ENCODE measurements at places on chromosomes 5 and 9. TPM values are rescaled to one million over a fixed set of nuclear protein-coding genes. Genes with fewer than 3 reads are reported as not detected.

Gene MLANA
- not detected for total RNA-seq

Gene SPARC
- 27.1 TPM for total RNA-seq

Gene JMY
- 3.3 TPM for total RNA-seq

Gene PCDHB9
- total RNA-seq = not detected

Gene PCDHB4
- not detected for total RNA-seq

Gene FAM221B
- not detected for total RNA-seq

Gene CNTNAP3B
- total RNA-seq = 16.9 TPM

Gene GALNT12
- total RNA-seq = 5.2 TPM

Gene KIF24
- 3.4 TPM for total RNA-seq

Gene CDKN2A
- total RNA-seq = 0.23 TPM

Gene FKBP15
- 19.2 TPM for total RNA-seq

Gene GFPT2
- total RNA-seq = 62.8 TPM

Gene ENHO
- total RNA-seq = 2.9 TPM

Gene PCDHGB5
- 2.1 TPM for total RNA-seq

Gene KIF12
- total RNA-seq = 2.3 TPM

Gene PLAC8L1
- not detected for total RNA-seq

Gene PPP1R26
- total RNA-seq = 20.0 TPM

Gene ARPC5L
- total RNA-seq = 74.0 TPM

Gene IL33
- 0.33 TPM for total RNA-seq

Gene SNCB
- total RNA-seq = 1.2 TPM

Gene SLC45A2
- not detected for total RNA-seq

Gene LRRC14B
- total RNA-seq = not detected

Gene C8G
- total RNA-seq = 0.94 TPM

Gene THBS4
- total RNA-seq = not detected

Gene NIM1K
- total RNA-seq = 0.23 TPM

Gene HRCT1
- total RNA-seq = not detected

All from A549 treated with ZK216348 at 1 μM for 4 hours (cell line).